NCI-H774 (cell line): ENCODE measurements at places on chromosomes 4 and X.

GRCh38 chr4:186151499-186151898 lies 39.9 kb upstream of the CYP4V2 start:
- DNase-seq, result no peak

DNA sequence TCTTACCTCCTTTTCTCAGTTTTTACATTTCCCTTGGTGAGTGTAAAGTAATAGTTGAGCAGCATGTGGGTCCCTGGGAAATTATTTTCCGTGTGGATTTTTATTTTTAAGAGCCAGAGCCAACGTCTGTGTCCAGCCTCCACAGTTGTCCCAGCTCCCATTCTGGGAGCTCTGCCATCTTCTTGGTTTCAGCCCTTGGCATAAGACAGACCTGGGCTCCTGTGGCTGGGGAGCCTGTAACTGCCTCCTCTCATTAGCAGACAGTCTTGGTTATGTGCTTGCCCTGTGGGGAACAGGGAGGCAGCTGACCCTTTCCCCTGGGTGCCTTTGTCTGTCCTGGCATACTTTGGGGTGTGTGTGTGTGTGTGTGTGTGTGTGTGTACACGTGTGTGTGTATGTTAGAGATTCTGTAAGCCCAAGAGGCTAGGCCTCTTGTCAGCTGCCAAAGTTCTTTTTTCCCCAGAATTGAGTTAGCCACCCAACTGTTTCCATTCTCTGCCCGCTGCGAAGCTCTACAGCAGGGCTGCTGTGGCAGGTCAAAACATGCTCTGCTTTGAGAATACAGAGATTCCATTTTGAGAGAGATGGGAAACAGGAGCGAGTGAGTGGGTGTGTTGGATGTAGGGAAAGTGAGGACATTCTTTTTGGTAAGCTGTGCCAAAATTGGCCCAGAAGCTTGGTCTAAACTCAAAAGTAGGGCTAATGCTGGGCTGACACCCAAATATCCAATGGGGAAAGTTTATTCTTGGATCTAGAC lies 140.7 kb downstream of the TMEM164 start:
- no peak for DNase-seq

DNA sequence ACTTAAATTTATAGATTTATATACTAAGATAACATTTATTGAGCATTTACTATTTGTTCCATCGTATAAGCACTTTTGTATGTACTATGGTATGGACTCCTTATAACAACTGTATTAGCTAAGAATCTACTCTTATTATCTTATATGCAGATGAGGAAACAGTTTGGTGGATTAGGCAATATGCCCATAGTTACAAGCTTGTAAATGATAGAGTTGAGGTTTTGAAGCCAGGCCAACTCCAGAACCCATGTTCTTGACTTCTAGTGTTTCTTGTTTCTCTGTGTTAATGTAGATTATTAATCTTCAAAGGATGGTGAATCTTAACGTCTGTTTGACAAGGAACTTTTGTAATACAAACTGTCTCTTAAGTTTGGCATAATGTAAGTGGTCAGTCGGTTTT lies 71.3 kb downstream of the STIM2 start:
- DNase-seq, result no peak

DNA sequence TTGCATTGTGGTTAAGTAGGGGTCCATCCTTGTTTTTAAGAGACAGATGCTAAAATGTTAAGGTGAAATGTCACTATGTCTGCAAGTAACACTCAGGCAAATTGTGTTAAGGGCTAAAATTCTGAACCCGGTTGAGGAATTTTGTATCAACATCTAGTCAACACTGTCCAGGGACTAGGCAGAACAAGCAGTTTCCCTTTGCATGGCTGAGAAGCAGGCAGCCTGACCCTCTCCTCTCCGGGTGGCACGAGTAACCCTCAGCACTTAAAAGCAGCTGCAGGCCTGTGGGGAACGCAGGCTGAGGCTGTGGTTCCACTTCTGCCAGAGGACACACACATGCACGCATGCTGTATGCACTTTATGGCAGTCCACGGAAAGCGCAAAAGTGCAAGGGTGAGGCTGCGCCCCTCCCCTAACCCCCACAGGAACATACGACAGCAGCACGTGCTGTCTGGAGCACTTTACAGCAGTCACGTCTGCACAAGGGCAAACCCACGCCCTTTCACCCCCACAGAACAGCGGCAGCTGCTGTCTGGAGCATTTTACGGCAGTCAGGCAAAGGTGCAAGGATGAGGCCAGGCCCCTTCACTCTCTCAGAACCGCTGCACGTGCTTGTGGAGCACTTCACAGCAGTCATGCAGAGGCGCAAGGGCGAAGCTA lies 619 bp upstream of the MPC1L start:
- no peak for DNase-seq

GRCh38 chrX:14359727-14360126 lies 169.6 kb upstream of the GLRA2 start:
- no peak for DNase-seq

- no peak for DNase-seq
Measured at GRCh38 chrX:138858438-138858837, 146.9 kb upstream of the FGF13 start.

- DNase-seq, result no peak
Measured at GRCh38 chrX:36721990-36722389, 286.2 kb upstream of the FAM47C start.

DNA sequence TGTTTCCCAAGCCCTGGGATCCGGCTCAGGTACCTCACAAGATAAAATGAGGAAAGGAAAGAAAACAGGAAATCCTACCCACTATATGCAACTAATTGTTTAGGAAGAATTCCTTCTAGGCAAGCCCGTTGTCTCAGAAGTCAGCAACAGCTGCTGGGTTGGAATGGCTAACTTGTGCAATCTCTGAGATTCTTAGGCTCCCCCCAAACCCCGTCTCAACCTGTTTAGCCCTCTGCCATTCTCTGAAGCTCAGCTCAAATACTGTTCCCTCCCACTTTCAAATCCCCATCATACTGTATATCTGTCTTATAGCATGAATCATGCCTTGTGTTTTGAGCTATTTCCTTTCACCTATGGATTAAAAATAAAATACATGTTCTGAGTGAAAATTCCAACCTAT lies 28.9 kb downstream of the STARD8 start:
- no peak for DNase-seq

- no peak for DNase-seq
Measured at GRCh38 chr4:115851918-115852766, 738.7 kb upstream of the NDST4 start.

DNA sequence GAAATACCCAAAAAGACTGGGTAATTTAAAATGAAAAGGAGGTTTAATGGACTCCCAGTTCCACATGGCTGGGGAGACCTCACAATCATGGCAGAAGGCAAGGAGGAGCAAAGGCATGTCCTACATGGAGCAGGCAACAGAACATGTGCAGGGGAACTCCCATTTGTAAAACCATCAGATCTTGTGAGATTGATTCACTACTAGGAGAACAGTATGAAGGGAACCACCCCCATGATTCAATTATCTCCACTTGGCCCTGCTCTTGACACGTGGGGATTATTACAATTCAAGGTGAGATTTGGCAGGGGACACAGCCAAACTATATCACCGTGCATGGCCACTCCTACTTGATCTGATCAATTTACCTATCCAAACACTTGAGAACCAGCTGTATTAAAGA lies 131.5 kb upstream of the LDB2 start:
- DNase-seq, result no peak

- DNase-seq, result no peak
Measured at GRCh38 chr4:26065833-26066232, 151.8 kb downstream of the SMIM20 start.

DNA sequence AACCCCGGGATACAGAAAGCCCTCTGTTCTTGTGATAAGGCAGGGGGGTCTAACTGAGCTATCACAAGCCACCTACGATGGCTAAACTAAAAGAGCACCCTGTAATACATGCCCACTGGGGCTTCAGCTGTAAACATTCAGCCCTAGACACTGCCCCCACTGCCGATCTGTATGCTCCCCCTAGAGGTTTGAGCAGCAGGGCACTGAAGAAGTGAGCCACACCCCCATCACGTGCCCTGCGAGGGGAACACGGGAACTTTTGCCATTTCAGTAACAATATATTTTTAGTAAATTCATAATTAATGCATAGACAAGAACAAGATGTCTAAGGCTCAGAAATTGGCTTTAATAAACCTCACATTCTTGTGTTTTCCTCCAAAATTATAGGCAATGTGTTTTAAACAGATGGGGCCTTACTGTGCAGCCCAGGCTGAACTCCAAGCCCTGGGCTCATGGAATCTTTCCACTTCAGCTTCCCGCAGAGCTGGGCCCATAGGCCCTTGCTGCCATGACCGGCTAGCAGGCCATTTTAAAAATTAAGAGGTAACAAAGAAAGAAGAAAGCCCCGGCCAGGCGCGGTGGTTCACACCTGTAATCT lies 235.3 kb upstream of the SFRP2 start:
- no peak for DNase-seq

DNA sequence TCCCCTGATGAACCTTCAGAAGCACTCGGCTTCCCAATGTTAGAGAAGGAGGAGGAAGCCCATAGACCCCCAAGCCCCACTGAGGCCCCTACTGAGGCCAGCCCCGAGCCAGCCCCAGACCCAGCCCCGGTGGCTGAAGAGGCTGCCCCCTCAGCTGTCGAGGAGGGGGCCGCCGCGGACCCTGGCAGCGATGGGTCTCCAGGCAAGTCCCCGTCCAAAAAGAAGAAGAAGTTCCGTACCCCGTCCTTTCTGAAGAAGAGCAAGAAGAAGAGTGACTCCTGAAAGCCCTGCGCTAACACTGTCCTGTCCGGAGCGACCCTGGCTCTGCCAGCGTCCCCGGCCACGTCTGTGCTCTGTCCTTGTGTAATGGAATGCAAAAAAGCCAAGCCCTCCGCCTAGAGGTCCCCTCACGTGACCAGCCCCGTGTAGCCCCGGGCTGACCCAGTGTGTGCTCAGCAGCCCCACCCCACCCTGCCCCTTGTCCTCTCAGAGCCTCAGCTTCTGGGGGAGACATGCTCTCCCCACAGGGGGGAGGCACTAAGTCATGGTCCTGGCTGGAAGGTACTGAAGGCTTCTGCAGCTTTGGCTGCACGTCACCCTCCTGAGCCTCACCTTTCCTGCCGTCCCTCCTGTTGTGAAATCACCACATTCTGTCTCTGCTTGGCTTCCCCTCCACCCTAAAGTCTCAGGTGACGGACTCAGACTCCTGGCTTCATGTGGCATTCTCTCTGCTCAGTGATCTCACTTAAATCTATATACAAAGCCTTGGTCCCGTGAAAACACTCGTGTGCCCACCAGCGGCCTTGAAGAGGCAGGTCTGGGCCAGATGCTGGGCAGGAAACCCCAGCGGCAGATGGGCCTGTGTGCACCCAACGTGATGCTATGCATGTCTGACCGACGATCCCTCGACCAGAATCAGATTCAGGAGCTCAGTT lies 34.7 kb downstream of the NOP14 start:
- no peak for DNase-seq

- DNase-seq, result no peak
Measured at GRCh38 chrX:43357741-43358140, 298.4 kb upstream of the MAOA start.

DNA sequence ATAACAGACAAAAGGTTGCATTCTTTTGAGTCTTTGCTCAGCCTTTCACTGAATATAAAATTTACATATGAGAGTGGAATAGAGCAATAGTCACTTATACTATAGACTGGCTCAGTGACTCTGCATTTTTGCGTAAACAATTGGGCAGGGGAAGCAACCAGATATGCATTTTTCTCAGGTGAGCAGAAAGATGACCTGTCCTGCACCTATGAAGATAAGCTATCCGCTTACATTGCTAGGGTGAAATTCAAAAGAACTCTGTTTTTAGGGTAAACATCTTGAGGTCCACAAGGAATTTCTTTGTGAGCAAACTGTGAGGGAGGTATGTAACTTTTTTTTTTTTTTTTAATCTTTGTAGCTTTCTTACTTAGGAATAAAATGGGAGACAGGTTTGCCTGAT lies 602.4 kb upstream of the PRKX start:
- no peak for DNase-seq

DNA sequence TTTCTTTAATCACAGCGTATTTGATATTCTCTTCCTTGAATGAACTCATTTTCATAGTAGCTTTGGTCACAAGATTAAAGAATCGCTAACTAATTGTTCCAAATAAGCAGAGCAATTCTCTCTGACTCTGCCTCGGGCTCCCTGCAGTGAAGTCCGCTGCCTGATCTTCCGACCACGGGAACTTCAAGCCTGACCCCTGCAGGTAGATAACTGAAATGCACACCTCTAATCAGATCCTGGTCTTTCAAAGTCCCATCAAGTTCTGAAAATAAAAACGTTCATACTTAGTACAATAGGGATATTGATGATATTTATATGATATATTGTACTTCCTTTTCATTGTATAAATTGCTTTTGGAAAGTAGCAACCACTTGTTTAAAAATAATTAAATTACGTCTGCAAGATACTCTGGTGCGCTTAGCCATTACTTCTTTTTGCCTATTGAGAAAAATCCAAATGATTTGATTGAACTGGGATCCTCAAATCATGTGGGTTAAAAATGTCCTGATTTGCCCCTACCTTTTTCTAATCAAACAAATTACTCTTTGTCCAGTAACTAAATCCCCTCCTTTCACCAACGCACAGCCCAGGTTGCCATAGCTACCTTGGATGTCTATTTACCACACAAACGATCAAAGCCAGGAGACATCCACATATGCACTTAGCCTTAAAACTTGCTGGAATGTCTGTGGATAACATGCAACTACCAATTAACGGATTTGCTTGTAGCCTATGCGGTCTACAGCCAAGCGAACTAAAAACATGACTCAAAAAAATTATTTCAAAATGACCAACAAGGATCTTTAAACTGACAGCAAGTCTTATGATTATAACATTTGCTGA lies 4.2 kb downstream of the MID1 start:
- DNase-seq, result peak; percentile 26

DNA sequence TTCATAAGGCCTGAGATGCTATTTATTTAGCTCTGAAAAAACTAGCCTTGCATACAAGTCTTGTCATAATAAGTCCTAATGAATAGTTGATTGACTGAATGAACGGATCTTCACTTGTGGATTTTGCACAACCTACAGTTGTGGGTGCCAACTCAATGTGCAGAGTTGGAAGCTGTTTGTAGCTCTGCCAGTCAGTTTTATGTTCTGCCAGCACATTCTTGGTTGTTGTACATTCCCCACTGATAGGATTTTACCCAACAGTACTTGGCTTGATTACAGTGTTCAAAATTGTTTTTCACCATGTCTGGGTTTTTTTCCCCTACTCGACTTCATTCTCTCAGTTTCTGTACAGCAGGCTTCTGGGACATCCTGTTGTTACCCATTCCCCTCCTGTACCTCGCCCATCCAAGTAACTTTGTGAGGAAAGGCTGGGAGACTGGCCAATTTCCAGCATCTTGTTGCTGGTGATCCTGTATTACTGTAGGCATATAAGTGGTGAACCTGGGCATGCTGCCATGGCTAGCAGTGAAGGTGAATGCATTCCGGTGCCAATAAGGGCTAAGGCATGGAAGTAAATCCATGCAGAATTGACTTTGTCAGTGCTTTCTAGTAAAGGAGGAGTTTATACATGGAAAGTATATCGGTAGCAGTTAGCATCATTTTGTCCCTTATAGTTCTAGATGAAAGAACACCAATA lies 22.8 kb downstream of the IL1RAPL1 start:
- no peak for DNase-seq

- no peak for DNase-seq
Measured at GRCh38 chrX:42976746-42977366, 198.9 kb upstream of the PPP1R2C start.

- DNase-seq, result no peak
Measured at GRCh38 chr4:8862800-8863685, 8.6 kb downstream of the HMX1 start.
